ENCODE measurements at places on chromosomes 4 and X. TPM values are rescaled to one million over a fixed set of nuclear protein-coding genes. Genes with fewer than 3 reads are reported as not detected.

CFI gene
- 2.2 TPM for polyA plus RNA-seq

NOA1 gene
- polyA plus RNA-seq: 13.5 TPM

CXCL3 gene
- not detected for polyA plus RNA-seq

CSAG2 gene
- 3.8 TPM for polyA plus RNA-seq

- DNase-seq: no peak
Observed at GRCh38 chrX:41705680-41706374, 17.1 kb downstream of the GPR34 start.

DNA sequence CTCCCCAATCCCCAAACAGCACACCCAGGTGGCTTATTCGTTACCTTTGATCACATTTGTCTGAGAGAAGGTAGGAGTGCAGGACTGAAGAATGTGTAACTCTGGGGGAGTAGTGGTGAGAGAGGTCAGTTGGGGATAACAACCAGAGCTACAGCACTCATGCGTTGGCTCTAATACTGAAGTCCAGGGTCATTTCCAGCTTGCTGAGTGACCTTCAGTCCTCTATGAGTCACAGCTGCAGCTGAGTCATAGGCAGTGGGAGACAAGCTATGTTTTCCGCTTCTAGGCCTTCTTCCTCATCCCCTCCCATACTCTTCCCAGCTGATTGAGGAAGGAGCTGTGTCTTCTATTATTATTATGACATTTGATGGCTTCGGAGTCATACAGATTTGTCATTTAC is 31.6 kb upstream of the CT47C1 start:
- DNase-seq: no peak

DNA sequence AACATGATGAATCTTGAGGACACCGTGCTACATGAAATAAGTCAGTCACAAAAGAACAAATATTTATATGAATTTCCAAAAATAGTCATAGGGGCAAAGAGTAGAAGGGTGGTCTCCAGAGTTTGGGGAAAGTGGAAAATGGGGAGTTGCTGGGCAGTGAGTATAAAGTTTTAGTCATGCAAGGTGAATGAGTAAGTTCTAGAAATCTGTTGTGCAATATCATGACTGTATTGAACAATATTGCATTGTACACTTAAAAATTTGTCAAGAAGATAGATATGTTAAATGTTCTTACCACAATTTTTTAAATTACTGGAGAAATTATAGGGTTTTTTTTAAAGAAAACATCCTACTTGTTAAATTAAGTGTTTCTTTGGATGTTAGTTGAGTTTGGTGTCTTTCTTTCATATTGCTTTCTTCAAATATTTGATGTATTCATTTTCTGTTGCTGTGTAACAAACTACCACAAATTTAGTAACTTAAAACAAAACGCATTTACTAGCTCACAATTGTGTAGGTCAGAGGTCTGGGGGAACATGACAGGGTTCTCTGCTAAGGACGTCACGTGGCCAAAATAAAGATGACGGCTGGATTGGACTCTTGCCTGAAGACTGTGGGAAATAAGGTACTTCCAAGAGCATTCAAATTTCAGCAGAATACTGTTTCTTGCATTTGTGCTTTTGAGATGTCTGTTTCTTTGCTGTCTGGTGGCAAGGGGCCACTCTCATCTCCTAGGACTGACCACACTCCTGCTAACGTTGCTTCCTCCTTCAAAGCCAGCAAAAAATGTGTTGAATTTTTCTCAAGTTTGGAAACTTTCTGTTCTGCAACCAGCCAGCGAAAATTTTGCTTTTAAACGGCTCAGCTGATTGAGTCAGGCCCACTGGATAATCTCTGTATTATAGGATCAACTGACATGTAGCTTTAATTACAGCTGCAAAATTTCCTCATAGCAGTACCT is 76.7 kb downstream of the CPEB2 start:
- DNase-seq: no peak

GRCh38 chrX:39753293-39753996 is 344.3 kb downstream of the BCOR start:
- DNase-seq: no peak

- no peak for DNase-seq
Observed at GRCh38 chrX:154596290-154596929, 11.5 kb downstream of the CTAG1A start.
